Activated CD8-positive, alpha-beta memory T cell treated with anti-CD3 and anti-CD28 coated beads for 1 hour (primary cell): ENCODE measurements at places on chromosomes 6 and 20.

DNA sequence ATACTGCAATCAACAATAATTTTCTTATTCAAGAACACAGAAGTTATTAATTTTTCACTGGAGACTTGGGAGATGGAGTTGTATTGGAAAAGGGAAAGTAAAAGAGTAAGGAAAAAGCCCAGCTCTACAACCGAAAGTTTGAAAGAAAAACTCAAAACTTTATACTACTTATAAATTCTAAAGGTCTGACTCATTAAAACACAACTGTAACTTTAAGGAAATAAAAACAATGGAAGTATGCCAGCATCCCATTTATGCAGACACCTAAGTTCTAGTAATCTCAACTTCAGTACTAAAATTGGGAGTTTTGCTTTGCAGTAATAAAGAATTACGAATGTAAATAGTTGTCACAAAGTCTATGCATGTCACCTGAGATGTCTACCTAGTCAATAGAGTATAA lies 80.6 kb downstream of the IRAK1BP1 start:
- no peak for DNase-seq

DNA sequence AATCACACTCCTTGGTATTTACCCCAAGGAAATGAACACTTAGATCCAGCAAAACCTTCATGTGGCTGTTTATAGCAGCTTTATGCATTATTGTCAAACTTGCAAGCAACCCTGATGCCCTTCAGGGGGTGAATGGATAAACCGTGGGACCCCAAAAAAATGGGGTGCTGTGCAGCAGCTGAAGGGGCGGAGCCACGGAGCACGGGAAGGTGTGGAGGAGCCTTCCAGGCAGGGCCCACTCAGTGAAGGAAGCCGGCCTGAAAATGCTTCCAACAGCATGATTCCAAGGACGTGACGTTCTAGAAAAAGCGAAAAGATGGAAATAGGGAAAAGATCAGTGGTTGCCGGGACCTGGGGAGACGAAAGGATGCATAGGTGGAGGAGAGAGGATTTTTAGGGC lies 25.6 kb upstream of the FRMD1 start:
- DNase-seq = no peak

DNA sequence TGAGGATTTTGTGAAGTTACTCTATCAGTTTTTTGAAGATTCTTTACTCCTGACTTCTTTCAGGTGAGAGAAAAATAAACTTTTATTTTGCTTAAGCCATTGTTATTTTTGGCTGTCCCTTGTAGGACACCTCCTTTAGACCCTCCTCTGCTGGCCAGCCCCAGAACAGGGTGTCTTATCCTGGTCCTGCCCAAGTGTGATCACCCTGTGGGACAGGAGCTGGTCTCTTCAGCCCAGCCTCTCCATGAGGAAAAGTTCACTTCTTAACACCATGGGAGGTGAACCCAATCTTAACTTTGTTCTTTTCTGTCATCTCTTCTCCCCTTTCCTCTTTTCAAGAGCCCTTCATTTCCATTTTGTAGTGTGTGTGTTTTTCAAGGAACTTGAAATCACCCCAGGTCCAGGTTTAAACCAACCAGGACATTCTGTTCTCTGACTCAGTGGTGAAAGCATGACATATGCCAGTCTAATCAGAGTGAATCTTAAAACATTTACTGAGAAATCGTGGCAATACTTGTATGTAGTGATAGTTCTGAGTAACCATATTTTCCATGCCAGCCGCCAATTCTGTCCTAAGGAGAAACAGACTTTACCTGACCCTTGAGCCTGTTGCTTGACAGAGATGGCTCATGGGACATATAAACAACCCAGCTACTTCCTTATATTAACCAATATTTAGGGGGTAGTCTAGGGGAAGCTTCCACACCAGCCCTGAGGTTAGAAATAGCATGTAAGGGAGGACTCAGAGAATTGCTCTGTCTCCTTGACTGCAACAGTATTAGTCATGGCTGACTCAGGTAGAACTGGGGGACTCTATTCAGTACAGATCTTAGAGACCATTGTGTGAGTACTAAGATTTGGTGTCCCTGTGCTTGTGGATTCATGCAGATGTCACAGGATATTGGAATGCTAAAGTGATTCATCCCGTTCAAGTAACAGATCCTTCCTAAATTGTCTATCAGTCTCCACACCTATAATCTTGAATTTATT lies 48.8 kb downstream of the FLRT3 start:
- no peak for DNase-seq

- DNase-seq = no peak
Measured at GRCh38 chr6:15912505-15913400, 216.1 kb upstream of the MYLIP start.

GRCh38 chr20:33031531-33031930 lies at the start of gene BPIFB6:
Gene BPIFB6, plus strand, starts transcription at chr20:33031648. Its CDS starts 0 bp downstream, at chr20:33031648.
- no peak for DNase-seq

- no peak for DNase-seq
Measured at GRCh38 chr6:40285996-40286395, 301.2 kb downstream of the LRFN2 start.

DNA sequence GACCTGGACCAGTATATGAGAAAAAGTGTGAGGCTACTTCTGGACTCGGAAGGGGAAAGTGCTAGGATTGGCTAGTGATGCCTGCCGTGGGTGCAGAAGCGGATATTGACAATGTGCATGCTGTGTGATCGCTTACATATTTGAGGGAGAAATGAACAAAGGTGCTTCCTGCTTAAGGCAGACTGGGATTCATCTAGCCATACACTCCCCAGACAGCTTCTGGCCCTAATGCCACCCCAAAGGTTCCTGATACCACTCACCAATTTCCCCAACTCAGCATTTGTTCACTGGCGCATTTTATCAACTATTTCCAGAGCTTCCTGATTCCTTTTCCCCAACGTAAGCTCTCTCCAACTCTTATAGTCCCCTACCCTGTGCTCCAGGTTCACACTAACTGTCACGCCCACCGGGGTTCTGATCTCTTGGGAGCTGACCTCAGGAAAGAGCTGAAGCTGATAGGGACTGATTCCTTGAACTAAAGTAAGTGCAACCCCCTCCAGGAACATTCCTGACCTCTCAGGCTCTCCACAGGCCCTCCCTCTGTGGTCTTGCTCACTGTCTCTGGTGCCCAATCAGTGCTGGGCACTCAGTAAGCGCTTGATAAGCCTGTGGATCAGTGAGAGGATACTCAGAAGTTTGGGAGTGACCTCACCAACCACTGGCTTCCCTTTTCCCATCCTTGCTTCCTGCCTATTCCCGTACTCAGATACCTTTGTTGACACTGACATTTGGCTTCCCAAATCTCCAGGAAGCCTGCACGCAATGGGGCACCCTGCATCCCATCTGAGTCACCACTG lies 73.3 kb downstream of the MRPL14 start:
- no peak for DNase-seq
